Heart left ventricle (tissue), 16 donors: ENCODE measurements at places on chromosomes 11 and 22. TPM values are rescaled to one million over a fixed set of nuclear protein-coding genes. Genes with fewer than 3 reads are reported as not detected.

The RPLP2 gene
- polyA plus RNA-seq, result 1,652 TPM

The TMEM225 gene
- not detected for polyA plus RNA-seq

The ZNF214 gene
- 0.23 TPM for polyA plus RNA-seq

The NPAS4 gene
- not detected for polyA plus RNA-seq

- H3K27me3 ChIP-seq, result no peaks in the 10 kb centered on the region
- no peak overlapping the region for H3K27ac ChIP-seq
- H3K4me3 ChIP-seq, result no peak overlapping the region
- DNase-seq, result no peak
Observed at GRCh38 chr22:29265305-29265704, 2.5 kb downstream of the RHBDD3 start.

DNA sequence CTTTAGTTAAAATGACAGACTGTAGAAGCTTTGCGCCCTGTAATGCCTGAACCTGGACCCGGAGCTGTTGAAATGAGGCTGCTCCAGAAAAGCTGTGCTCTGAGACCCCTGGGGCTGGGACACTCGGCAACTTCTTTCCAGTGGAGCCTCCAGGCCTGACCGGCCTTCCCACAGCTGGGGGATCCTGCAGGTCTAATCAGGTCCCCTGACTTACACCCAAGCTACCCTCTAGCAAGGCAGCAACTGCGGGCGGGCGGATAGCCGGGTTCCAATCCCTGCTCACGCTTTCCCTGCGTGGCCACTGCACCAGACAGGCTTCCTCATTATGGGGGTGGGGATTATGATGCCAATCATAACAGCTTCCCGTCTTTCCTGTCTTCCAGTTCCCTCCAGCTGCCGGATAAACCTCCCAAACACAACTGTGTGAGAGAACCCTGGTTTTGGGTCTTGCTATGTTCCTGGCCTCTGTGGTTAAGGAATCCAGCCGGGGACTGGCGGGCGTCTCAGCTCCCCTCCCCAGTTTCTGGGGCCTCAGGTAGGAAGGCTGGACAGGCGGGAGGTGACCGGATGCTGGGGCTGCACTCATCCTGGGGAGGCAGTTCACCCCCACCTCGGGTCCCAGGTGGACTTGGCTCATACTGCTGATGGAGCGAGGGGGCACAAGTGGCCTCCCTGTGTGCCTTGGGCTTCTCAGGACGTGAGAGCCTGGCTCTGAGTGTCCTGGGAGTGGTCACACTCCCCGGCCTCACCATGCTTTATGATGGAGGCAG lies 38.6 kb downstream of the PARVG start:
- H3K4me1 ChIP-seq, result no peaks in the 10 kb centered on the region
- DNase-seq, result no peak
- no peak overlapping the region for H3K27ac ChIP-seq
- no peaks in the 10 kb centered on the region for H3K36me3 ChIP-seq

DNA sequence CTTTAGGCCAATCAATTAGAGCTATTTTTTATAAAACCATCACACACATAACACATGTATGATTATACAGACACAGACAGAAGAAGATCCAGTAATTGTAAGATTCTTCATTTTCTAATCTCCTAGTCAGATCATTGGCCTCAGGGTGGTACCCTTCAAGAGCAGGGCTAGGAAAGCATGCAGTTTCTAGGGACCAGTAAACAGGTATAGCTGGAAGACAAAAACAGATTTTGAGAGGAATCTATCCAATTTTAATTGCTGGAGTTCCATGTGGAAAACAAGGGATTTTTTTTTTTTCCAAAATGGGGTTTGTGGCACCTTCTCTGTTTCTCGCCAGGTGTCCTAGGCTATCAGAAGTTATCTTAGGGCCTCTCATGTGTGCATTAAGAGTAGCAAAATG lies 29.6 kb downstream of the METTL15 start:
- H3K27me3 ChIP-seq, result no peaks in the 10 kb centered on the region
- DNase-seq, result no peak
- no peak overlapping the region for H3K4me3 ChIP-seq
- H3K4me1 ChIP-seq, result no peaks in the 10 kb centered on the region
- H3K36me3 ChIP-seq, result peaks cover 2% of the 10 kb centered on the region
- no peak overlapping the region for H3K27ac ChIP-seq

DNA sequence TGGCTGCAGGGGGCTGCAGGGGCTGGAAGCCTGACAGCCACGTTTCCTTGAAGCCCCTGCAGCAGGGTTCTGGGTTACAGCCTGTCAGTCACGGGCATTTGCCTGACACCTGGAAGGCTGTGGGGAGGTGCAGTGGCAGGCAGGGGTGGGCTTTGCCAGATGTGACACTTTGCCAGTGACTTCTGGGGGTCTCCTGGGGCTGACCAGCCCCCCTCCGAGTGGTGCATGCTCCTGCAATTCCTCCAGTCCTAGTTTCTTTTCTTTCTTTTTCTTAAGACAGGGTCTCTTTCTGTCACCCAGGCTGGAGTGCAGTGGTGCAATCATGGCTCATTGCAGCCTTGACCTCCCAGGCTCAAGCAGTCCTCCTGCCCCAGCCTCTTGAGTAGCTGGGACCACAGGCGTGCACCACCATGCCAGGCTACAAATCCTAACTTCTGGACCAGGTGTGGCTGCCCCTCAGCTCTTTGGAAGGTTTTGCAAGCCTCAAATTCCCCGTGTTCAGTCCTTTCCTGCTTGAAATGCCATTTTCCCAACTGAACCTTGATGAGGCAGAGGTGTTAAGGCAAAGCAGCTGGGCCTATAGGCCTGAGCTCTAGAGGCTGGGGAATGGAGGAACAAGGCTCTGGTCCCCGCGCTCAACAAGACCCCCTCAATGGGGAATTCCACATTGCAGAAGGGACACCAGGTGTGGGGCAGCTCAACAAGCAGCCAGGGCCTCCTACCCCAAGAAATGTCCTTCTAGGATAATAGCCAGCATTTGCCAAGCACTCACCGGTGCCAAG lies 20.2 kb upstream of the CHKA start:
- H3K4me3 ChIP-seq, result no peak overlapping the region
- no peaks in the 10 kb centered on the region for H3K27me3 ChIP-seq
- no peaks in the 10 kb centered on the region for H3K36me3 ChIP-seq
- peaks cover 12% of the 10 kb centered on the region for H3K4me1 ChIP-seq
- DNase-seq, result no peak
- no peak overlapping the region for H3K27ac ChIP-seq

DNA sequence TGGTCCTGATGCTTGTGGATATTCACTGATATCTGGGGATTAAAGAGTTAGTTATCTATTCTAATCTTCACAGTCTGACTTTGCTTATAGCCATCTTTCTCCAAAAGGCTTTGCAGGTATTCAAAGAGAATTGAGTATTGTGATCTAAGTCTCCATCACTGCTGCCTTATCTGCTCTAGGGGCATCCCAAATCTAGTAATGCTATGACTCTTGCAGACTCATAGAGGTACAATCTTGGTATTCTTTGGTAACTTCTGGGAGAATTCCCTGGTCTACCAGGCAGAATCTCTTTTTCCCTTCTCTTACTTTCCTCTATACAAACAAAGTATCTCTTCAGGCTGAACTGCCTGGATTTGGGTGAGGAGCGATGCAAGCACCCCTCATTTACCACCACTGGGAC lies 746.3 kb downstream of the JRKL start:
- no peak overlapping the region for H3K4me3 ChIP-seq
- no peaks in the 10 kb centered on the region for H3K36me3 ChIP-seq
- H3K27ac ChIP-seq, result no peak overlapping the region
- H3K4me1 ChIP-seq, result no peaks in the 10 kb centered on the region
- no peak for DNase-seq
- H3K27me3 ChIP-seq, result no peaks in the 10 kb centered on the region

GRCh38 chr11:67997475-67997921 lies 6.4 kb downstream of the UNC93B1 start:
- H3K27me3 ChIP-seq, result no peaks in the 10 kb centered on the region
- H3K4me3 ChIP-seq, result no peak overlapping the region
- H3K4me1 ChIP-seq, result peaks cover 24% of the 10 kb centered on the region

DNA sequence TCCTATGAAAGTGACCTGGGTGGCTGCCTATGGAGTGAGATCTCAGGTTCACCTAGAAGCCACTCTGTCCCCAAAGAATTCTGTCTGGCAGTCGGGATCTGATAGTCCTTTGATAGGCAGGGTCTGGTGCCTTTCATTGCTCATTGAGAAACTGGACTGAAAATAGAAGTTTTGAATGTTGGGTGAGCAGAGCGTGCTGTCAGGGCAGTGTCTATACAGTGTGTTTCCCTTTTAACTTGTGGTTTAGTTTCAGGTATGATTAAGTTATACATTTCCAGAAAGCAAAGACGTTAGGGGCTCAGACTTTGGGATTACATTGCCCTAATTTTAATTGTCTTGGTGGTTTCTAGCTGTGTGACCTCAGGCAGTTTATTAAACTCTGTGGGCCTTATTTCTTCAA lies 111.3 kb upstream of the PAX6 start:
- no peak for DNase-seq
- H3K27me3 ChIP-seq, result no peaks in the 10 kb centered on the region
- no peaks in the 10 kb centered on the region for H3K36me3 ChIP-seq

DNA sequence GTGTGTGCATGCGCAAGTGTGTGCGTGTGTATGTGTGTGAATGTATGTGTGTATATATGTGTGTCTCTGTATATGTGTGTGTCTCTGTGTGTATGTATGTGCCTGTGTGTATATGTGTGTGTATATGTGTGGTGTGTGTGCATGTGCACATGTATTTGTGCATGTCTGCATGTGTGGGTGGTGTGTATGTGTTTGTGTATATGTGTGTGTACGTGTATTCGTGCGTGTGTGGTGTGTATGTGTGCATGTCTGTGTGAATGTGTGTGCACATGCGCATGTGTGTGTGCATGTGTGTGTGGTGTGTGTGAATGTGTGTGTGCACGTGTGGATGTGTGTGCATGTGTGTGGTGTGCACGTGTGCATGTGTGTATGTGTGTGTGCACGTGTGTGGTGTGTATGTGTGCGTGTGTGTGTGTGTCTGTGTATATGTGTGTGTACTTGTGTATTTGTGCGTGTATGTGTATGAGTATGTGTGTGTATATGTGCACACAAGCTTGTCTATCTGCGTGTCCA lies 71.4 kb downstream of the SCN3B start:
- H3K27me3 ChIP-seq, result no peaks in the 10 kb centered on the region
- DNase-seq, result no peak
- H3K4me3 ChIP-seq, result no peak overlapping the region
- no peaks in the 10 kb centered on the region for H3K36me3 ChIP-seq
